Stomach (tissue), 19 donors: ENCODE measurements at places on chromosomes 4 and X. TPM values are rescaled to one million over a fixed set of nuclear protein-coding genes. Genes with fewer than 3 reads are reported as not detected.

GRCh38 chr4:137702512-137702911 is 170.2 kb upstream of the PCDH18 start:
- no peak for DNase-seq

- no peak for DNase-seq
Measured at GRCh38 chrX:8189096-8189830, 18.2 kb upstream of the VCX2 start.

DNA sequence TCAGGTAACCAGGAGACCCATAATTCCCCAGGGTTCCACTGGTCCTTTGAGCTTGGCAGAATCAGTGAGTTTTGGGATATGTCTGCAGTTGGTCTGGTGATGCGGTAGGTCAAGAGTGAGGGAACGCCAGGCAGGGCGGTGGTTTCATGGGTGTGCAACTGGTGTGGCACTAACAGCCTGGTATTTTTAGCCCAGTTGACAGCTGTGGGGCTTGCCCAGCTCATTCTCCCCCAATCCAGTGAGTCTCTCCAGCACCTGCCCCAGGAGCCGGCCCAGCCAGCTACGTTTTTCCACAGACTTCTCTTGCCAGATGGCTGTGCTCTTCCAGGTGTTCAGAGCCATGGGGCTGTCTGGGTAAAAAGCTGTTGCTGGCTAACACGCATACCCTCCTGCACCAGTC is 1019.9 kb downstream of the CCSER1 start:
- DNase-seq: no peak

DNA sequence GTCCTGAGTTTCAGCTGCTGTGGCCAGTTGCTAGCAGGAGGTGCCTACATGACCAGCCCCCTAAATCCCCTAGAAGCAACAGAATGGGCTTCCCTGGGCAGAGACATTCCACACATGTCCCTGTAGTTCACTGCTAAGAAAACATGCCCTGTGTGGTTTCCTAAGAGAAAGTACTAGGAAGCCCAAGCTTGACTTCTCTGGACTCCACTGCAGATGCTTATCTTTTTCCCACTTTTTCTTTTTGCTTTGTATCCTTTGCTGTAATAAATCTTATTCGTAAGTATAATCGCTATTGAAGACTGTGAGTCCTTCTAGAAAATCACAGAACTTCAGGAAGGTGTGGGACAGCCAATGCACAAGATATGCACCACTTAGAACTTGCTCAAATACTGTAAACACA is 15.6 kb downstream of the RPGR start:
- DNase-seq: no peak

DNA sequence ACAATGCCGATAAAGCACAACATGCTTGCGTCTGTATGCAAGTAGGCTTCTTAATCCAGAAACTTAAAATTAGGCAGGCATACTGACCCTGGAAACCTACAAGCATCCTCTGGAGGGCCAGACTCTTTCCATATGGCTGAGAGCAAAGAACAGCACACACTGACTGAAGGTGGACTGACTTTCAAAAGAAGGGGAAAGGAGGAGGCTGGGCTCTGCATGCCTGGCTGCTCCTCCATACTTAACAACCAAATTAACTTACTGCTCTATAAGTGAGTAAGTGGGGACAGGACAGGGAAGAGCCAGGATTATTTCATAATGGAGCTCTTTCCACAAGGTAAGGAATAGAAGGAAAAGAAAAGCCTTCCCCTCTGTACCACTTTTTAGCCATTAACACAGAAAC is 55.9 kb upstream of the ATP8A1 start:
- DNase-seq: no peak

GRCh38 chrX:110804446-110804845 is 8.8 kb upstream of the CHRDL1 start:
- no peak for DNase-seq

DNA sequence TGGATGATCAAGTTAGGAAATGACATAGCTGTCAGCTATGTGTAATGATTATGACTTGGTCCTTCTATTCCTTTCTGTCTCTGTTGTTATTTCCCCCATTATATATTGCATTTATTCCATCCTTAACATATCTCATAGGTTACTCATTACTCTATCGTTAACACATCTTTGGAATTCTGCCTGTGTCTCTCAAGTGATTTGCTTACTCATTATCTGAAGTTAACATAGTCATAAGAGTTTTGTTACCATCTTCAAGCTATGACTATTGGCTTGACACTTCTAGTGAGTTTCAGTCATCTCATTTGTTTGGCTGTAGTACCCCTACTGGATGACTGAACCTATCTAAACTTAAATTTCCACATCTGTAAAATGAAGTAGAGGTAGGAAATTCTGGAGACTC is 286.1 kb upstream of the PPP1R2C start:
- no peak for DNase-seq

NAA11 gene
- not detected for total RNA-seq

NAT8L gene
- not detected for total RNA-seq

DCHS2 gene
- total RNA-seq: 1.8 TPM

MAGEA2B gene
- not detected for total RNA-seq

ARMCX1 gene
- 3.5 TPM for total RNA-seq

PPP2R2C gene
- total RNA-seq: not detected

CTAG1A gene
- total RNA-seq: not detected
